Activated CD4-positive, alpha-beta T cell treated with anti-CD3 and anti-CD28 coated beads, Interleukin-2, amount 50 U/mL, for 1 hour (primary cell): ENCODE measurements at places on chromosomes 5 and 9.

DNA sequence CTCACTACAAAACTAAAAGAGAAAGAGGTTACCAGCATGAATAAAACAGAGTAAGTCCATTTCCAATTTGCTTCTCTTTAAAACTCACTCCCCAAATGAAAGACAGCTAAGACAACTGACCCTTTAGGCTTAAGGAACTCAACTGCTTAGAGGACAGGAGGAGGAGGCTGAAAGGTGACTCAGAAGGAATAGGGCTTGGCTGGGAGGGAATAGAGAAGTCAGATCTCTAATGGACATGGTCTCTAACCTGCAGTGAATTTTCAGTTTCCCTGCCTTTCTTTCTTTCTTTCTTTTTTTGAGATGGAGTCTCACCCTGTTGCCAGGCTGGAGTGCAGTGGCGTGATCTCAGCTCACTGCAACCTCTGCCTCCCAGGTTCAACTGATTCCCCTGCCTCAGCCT is 261.8 kb upstream of the CLINT1 start:
- DNase-seq = no peak

DNA sequence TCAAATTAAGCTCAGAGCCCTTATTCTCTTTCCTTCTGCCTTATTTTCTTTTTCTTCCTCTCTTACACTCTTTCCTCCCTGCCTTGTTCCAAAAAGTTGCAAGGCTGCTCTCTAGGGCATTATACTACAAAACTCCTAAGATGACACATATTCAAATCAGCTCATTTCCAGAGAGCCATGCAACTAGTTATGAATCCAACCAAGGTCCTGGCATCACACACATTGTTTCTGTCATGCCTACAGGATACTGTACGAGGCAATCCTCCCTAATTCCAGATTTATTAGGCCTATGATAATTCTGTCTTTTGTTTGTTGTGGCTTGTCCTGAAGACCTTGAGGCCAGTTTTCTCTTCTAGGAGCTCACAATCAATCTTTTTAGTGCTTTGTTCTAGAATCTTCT is 87.0 kb upstream of the TBCA start:
- no peak for DNase-seq

DNA sequence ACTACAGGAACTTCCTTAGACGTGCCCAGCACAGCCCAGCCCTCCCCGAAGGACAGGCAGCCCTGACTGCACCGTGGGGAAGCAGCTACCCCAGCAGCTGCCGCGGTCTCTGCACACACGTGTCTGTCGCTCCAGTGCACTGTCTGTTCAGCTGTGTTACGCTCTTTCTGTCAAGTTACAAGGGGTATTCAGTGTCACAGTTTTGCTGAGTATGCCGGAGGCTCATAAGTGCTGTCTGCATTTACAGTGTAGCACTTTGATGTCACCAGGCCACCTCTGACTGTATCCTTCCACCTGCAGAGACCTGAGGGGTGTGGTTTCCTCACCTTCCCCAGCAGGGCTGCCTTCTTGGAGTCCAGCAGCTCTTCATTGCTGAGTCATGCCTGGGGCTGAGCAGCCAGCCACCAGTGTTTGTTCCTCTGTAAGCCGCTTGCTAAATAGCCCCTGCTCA is 126.8 kb downstream of the EHMT1 start:
- no peak for DNase-seq

DNA sequence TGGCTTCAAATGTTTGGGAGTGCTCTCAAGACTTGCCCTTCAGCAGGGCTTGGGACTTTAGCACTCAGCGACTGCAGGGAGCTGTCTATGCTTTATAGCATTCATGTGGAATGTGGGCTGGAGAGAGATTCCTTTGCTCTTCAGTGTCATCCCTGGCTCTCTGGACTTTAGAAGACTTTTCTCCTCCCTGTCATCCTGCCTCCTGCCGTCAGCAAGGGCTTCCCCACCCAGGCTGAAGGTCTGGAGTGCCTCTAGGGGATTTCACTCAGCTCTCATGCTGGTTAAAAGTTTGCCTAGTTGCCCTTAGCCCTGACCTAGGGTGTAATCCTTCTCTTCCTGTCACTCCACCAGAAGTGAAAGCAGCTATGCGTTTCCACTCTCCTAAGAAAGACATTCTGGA is 210.9 kb downstream of the FRMD3 start:
- DNase-seq = no peak

DNA sequence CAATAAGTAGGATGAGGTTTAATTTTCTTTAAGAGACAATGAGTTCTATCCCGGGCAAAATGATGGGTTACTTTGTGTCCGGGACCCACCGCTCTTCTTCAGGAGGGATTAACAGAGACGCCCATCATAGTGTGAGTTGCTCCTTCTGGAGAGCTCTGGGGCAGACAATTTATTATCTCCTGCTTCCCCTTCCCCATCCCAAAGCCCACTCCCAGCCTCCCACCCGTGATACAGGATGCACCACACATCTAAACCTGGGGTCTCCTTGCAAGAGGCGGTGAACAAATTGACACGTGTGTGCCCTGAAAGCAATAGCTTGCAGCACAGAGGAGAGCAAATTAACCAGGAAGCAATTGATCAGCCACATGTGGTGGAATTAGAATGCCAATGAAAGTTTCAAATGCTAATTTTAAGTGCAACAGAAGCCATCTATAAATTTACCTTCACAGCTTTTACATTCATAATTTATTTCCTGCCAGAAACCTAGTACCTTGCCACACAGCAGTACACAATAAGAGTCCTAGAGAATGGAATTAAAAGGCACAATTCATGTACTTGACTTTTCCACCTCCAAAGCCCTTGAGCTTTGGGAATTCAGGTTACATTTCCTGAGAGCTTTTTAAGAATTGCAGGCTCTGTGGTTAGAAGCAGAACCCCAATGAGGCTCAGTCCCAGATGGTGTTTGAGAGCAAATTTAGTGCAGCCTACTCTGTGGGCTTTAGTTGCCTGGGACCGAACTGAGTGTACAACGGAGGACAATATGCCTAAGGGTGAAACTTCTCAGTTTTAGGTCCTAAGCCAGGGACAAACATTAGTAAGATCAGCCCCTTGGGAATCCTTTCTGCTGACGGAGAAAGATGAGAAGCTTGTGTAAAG is 399.6 kb downstream of the MED10 start:
- no peak for DNase-seq

DNA sequence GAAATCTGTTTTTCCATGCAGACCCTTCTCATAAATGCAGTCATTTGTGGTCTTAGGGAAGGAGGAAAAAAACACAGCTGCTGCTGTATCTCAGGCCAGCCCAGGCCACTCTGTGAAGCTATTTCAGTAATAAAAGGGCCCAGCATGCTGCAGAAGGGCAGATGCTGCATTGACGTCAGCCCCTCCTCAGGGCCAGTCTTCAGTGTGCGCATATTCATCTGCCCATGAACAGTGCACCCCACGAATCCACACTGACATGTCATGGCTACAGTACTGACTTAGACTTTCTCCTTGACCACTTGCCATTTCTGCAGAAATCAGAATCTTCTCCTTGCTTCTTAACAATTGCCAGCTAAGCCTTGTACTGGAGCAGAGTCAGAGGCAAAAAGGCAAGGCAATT is 304.7 kb downstream of the GABRG2 start:
- no peak for DNase-seq

- DNase-seq = no peak
Measured at GRCh38 chr9:431701-432100, 217.0 kb downstream of the DOCK8 start.

DNA sequence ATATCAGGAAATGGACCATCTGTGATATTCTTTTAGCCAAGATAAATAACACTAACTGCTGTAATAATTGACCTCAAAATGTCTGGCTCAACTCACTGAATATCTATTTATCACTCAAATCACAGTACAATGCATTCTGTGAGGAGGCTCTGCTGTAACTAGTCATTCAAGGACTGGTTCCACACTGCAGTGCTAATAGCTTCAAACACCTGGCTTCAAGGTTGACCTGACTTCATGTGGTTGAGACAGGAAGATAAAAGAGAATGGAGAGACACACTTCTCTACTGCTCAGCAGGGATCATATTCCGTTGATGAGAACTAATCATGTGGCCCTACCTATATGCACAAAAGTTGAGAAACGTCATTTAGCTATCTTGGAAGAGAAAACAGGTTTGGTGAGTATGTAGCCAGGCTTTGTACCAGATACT is 3.4 kb upstream of the RHOBTB3 start:
- DNase-seq = no peak

DNA sequence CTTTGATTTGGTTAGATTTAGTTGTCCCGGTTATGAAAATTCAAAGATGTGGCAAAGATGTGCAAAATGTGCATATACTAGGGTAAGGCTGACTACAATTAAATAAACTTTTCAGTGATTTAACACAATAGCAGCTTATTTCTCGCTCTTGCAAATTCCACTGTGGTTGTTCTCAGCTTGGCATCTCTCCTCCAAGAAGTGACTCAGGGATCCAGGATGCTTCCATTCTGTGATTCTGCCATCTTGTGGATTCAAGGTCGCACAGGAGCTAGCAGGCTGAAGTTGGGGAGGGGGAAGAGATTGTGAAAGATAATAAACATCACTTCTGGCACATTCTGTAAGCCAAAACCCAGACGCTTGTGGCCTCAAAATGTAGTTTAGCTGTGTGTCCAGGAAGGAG is 60.1 kb upstream of the TGFBR1 start:
- DNase-seq = no peak

DNA sequence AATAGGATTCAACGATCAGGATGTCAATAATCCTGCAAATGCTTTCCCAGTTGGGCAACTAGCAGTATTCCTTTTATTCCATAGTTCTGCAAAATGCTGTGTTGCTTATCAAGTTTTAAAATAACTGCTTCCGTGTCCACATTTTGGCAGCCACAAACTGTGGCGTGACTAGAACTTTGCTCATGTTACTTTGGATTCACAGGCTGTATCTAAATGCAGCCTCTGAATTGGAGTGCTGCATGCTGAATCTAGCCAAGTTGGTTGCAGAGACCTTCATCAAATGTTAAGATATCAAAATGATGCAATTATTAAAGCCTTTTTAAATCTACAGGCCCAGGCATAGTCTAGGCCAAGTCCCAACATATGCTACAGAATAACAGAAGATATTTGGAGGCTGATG is 249.2 kb downstream of the NR2F1-AS1 start:
- DNase-seq = no peak

DNA sequence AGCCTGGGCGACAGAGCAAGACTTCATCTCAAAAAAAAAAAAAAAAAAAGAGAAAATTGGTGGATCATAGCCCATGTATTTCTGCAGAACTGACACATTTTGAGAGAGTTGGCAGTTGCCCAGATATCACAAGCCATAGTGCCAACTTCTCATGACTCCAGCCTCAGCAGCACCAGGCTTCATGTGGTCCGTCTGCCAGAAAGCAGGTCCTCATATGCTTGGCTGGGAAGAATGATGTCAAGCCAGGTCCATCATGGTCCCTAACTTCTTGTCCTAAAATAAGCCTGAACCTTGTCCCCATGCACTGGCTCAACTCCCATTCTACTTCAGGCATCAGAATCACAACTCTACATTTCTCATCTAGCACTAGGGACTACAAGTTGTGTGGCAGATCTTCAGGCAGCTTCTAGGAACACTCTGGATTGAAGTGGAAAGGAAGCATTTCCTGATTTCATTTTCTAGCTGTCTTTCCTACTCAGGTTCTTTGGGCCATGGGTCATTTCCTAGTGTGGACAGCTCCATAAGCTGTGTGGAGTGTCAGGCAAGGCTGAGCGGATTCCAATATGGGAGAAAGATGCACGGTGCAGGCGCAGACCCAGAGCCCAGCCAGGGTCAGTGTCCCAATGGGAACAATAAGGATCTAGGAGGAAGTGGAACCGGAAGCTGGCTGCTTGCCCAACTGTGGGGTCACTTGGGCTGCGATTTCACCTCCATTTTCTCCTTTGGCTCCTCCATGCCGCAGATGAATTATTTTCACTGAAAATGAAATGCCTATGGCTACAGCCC is 90.1 kb downstream of the LMNB1 start:
- no peak for DNase-seq

- no peak for DNase-seq
Measured at GRCh38 chr5:54581831-54582548, 64.4 kb downstream of the SNX18 start.

DNA sequence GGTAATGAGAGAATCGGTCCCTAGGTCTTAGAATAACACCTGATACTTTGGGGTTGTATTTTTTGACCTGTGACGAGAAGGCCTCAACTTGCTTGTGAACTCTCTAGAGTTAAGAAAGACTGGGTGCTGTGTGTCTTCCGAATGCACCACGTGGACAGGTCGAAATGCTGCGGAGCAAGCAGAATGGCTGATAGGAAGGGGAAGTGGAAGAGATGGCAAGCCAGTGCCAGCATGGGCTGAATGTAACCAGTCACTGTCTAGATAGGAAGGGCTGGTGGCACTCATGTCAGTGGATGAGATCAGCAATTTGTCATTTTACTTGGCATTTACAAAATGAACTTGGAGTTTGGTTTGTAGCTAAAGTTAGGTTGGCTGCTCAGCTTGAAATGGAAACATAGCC is 5.6 kb downstream of the OTULINL start:
- DNase-seq = no peak

DNA sequence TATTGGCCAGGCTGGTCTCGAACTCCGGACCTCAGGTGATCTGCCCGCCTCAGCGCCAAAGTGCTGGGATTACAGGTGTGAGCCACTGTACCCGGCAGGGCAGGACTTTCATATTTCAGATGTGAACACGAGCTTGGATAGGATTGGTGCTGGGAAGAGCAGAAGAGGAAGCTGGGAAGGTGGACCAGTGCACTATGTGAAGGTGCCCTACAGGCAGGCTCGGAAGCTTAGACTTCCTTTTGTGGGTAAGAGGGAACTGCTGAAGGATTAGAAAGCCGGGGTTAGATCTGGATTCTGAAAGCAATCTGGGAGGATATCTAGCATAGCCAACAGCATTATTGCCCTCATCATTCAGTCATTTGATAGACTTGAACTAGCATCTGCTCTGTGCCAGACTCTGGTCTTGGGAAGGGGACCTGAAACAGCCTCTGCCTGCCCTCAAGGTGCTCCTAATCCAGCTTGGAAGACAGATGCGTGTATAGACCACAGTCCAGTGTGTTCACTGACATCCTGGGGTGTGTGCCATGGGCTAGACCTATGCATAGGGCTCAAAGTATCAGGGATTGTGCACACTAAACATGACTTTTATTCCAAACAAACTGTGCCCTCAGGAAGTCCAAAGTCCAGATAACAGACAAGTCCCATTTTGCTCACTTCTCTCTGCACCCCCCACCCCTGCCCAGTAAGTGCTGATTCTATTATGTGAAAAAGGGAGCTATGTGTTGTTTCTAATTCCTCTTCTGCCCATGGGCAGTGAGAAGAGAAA is 637 bp downstream of the CBY3 start:
- no peak for DNase-seq

GRCh38 chr5:68041293-68041692 is 174.3 kb upstream of the PIK3R1 start:
- DNase-seq = no peak

- DNase-seq = no peak
Measured at GRCh38 chr5:97121848-97122247, 20.6 kb downstream of the LIX1 start.

- no peak for DNase-seq
Measured at GRCh38 chr5:9423571-9423970, 122.3 kb downstream of the SEMA5A start.

- DNase-seq = no peak
Measured at GRCh38 chr9:27660148-27660547, 86.9 kb upstream of the C9orf72 start.

- no peak for DNase-seq
Measured at GRCh38 chr9:88745276-88746001, 210.5 kb downstream of the NXNL2 start.

GRCh38 chr9:38003230-38003629 is 65.8 kb downstream of the SHB start:
- no peak for DNase-seq

GRCh38 chr5:80871541-80871961 is 88.6 kb upstream of the RASGRF2 start:
- no peak for DNase-seq

GRCh38 chr5:68459093-68459809 is 243.7 kb downstream of the PIK3R1 start:
- DNase-seq = no peak
